ENCODE measurements at places on chromosomes 6 and 20.

DNA sequence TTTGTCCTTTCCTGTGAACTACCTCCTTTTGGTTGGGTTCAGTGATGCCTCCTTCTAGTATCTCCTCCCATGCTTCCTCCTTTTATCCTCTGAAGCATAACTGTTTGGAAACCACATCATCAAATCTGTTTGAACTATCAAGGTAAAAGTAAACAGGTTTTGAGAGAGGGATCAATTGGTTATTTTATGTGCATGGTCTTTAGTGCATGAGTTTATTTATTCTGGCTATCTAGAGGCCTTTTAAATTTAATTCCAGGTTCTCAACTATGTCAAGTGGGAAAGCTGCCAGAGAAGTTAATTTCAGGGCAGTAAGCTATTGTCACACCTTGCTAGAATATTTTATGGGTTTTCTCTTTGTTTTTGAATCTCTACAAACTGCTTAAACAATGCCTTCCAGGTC lies 54.1 kb downstream of the WASF1 start:
- no peak for DNase-seq

- no peak for DNase-seq
These were observed 48.2 kb downstream of the ARHGAP18 start for GRCh38 chr6:129661536-129662405.

DNA sequence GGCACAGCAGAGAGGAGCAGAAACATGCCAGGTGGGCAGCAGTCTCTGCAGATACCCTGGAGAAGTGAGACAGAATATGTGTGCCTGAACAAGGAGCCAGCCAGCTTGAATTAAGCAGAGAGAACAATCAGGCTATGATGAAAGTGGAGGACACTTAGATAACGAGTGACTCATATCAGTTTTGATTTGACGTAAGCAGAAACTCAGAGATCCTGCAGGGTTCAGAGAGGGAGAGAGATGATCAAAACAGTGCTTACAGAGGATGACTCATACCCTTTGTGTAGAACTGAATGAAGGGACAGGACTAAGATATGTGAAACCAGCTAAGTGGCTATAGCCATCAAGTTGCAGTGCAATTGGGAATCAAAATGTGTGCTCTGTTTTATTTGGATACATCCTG lies 300.7 kb downstream of the TENT5A start:
- DNase-seq, result no peak

DNA sequence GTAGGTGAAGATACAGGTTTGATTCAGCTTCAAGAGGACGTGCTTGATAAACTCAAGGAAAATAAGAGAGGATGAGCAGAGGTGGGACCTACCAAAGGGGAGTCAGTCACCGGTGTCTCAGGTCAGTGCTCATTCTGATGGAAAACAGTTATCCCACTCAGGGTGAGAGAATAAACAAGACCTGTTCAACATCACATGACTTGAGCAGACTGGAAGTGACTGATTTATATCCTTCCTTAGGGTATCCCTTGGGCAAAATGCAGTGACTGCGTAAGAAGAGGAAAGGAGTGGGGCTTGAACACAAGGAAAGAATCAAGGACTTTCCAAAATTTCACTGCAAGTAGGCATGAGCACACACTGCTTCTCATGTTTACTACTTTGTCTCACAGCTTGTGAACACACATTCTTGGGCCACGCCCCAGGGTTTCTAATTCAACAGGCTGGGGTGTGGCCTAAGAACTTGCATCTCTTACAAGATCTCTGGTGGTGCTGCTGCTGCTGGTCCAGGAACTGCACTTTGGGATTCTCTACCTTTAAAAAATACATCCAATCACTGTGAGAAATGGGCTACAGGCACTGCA lies 11.6 kb downstream of the CST3 start:
- DNase-seq, result no peak

DNA sequence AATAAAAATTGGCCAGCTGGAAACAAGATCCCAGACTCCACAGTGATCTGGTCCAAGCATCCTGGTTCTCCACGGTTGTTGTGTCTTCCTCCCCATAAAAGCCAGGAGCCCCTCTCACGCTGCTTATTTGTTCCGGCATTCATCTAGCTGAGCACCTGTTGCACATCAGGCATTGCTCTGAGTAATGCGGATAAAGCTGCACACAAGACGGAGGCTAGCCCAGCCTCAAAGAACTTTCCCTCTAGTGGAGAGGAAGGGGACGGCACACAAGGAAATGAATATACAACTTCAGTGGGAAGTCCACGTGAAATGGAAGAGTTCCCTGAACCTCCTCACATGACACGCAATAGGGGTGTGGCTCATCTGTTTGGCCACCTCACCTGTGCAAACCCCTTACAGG lies 30.3 kb upstream of the NXT1 start:
- no peak for DNase-seq

Measured in activated CD4-positive, alpha-beta T cell treated with anti-CD3 and anti-CD28 coated beads, Interleukin-2, amount 10 ng/mL, durations not matched to agents 7 days and 5 days (primary cell).